Central memory CD4-positive, alpha-beta T cell (primary cell): ENCODE measurements at places on chromosomes 5 and 9.

- DNase-seq = no peak
Observed at GRCh38 chr9:12784461-12785259, 9.8 kb downstream of the LURAP1L start.

DNA sequence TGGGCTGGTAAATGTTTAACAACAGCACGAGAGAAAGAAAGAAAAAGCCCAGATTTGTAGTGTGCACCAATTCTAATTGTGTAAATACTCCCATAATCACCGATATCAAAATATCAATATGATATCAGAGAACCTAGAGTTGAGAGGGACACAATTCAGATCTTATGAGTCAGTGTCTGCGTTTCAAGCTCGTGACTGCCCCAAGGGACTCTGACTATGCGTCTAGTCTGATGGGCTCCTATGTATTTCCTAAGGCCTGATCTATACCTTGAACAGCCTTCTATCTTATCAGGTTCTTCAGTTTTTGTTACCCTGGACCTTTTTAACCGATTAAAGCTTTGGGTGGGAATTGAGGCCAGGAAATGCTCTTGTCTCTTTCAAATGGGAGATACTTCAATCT, 243.0 kb upstream of the SLC24A2 start:
- DNase-seq = no peak

DNA sequence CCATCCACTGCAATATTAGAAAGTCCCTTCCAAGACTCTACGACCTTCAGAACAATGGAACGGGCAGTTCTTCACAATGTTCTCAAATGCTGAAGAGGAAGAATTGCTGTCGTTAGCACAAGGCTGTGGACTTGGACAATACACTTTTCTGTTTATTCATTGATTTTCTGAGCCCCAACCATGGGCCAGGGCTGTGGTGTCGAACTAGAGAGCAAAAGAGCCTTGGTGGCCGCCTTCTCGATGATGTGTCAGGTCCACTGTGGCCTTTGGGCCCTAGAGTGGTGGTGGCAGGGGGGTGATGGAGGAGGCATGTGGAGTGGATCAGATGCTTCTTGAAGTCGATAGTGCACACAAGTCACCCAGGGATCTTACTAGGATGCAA, 18.5 kb upstream of the KIF12 start:
- DNase-seq = no peak

- DNase-seq = peak; percentile 25
Observed at GRCh38 chr5:65482736-65483545, 1.2 kb upstream of the ADAMTS6 start.

GRCh38 chr5:160833806-160834205, 18.2 kb downstream of the ATP10B start:
- DNase-seq = no peak

DNA sequence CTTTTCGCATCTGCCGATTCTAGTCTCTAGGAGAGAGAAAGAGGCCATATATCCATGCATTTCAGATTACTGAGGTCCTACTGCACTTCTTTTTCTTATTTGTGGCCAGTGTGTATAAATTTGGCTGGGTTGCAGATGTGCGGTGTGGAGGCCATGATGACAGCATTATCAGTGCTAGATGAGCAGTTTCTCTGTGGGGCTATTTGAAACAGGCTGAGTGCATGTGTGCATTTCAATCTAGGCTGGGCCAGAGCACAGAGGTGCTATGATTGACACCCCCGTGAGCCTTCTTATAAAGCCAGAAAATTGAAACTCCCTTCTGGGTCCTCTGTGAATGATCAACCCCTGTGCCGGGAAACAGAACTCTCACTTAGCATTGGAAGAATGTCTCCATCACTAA, 70.0 kb downstream of the TMEM252 start:
- DNase-seq = no peak

- no peak for DNase-seq
Observed at GRCh38 chr5:32193591-32193990, 19.5 kb upstream of the GOLPH3 start.

GRCh38 chr9:14216612-14217194, 97.2 kb downstream of the NFIB start:
- DNase-seq = no peak

- no peak for DNase-seq
Observed at GRCh38 chr9:92535940-92536850, at the start of gene ECM2. ECM2 (minus strand) TSS chr9:92535990; CDS start chr9:92522866, 13,124 bp downstream.

DNA sequence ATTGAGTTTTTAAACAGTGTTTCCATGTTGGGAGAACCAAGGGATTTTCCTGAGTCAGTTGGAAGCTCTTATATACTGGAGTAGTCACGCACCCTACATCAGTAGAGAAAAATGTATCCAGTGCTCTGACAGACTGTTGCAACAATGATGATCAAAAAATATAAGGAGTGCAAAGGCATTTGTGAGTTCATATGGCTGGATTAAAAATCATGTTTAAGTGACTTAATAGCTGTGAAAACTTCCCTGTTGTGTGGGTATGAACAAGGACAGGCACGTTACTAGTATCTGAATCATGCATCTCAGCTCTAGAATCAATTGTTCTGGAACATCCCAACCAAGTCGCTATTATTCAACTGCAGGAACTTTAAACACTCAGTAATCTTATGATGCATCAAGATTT, 229.7 kb downstream of the ROR2 start:
- DNase-seq = no peak

DNA sequence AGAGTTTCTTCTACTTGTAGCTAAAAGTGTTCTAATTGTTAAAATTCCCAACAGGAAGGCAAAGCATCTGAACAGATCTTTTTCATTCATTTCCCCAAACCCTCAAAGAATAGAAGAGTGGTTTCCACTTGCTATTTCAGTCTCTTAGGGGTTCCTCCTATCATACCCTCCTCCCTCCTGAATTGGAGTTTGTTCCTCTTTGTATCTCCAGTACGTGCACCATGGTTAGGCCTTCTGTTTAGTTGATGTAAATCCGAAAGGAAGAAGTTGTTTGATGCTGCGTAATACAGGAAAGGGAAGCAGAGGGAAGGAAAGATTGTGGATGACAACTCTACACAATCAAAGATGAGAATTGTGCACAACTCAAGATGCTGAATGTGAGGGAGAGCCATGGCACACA, 303.6 kb downstream of the PIK3R1 start:
- no peak for DNase-seq
